DMS79 treated with DMSO at 0.1 percent for 48 hours (cell line): ENCODE measurements at places on chromosomes 2 and 18.

DNA sequence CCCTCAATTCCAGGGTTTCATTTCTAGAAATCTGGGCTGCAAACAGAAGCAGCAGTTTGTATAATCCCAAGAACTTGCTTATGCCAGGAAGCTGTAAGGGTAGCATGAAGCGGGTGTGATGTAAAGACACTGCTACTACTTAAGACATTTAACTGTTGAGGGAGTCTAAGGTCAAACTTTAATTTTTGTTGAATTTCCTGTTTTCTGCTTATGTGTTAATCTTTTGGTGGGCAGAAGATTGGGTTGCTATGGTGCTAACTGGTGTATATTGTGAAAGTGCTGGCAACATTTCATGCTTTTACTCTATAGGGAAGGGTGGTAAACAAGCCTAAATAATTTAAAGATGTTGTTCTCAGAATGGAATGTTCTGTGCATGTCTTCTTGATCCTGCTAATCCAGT is 2.7 kb downstream of the NCOA1 start:
- DNase-seq, result no peak

DNA sequence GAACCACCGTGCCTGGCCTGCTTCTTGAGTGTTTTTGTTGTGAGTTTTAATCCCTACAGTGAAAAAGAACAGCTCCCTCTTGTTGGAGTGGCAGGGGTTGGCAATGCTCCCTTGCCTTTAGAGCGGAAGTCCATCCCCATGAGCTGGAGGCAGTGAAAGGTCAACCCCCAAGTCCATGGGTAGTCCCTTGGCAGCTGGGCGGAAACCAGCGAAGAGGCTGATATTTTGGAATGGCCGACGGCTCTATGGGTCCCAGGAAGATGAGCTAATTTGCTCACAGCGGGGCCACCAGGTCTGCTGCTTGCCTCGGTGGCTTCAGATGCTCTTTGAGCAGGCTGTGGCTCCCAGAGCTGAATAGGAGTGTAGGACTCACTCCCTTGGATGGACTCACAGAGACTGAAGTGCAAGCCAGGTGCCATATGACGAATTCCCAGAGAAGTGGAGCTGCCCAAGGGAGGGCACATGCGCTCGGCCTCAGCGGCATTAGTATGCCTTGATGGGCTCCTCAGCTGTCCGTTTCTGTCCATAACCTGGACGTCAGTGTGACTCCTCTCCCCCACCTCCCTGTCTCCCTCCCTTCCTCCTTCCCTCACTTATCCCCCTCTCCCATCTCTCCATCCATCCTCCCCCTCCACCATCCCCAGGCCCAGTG is 25.4 kb upstream of the RHOB start:
- no peak for DNase-seq

- no peak for DNase-seq
These were observed 882.4 kb upstream of the FAM98A start for GRCh38 chr2:34481542-34481941.

DNA sequence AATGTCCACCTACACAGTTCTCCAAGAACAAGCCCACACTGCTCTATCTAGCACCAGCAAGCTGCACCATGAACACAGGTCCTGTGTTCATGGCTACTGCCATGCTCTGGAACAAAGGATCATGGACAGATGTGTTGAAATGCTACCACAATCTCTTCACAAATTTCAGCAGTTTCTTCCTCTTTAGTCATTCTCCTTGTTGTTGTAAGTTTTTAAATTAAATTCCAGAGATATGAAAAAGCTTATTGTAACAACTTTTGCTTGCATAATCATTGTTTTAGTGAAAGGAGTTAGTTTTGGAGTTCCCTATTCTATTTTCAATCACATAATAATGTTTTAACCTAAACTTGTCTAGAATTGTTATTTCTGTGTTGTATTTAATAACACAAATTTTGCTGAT is 17.2 kb upstream of the NAPG start:
- DNase-seq, result no peak

DNA sequence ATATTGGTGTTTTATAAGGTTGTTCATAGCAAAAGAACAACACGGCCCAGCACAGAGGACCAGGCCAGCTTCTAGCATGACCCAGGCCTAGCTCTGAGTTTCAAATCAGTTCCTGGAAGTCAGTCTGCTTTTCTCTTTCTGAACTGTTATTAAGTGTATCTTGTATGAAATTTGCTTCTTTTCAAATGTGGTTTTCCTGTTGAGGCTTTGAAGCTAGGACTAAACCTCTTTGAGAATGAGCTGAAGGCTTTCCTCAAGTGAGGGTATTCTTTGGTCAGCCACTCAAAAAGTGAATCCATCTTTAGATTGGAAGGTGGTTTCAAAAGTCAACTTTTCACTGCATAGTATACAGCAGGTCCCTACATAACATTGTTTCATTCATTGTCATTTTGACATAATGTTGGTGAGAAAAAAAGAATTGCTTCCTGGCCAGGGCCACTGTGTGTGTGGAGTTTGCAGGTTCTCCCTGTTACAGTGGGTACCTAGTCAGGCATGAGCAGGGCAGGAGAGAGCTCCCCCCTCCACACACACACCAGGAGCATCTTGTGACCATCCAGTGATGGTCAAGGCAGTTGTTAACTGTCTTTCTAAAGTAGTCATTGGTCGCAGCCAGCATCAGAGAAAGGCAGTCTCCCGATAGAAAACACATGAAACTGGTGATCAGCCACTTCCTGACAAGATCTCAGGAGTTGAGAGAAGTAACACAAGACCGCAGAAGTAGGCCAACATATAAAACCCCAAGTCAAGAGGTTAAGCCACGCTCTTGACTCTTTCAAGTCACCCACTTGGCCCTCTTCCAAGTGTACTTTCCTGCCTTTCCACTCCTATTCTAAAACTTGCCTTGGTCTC is 6.7 kb upstream of the ACAA2 start:
- DNase-seq, result peak; percentile 94

GRCh38 chr2:152376385-152376784 is 41.4 kb downstream of the FMNL2 start:
- no peak for DNase-seq

- peak; percentile 67 for DNase-seq
These were observed 158.8 kb upstream of the ZEB2 start for GRCh38 chr2:144678736-144679135.

DNA sequence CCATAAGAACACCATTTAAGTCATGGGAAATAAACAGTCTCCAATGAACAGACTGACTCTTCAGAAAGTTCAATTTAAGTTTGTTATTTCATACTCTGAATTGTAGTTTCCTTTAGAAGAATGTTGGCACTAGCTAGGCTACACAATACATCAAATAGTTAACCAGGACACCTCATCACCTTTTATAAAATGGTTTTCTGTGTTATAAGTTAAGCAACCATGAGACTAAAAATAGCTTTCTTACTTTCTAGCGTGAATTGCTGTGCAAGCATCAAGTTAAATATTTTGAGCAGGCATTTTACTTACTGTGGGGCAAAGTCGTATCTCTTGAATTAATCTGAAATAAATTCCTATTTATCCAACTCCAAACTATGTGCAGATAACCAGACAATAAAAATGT is 1092.6 kb upstream of the SLC39A10 start:
- no peak for DNase-seq

GRCh38 chr18:63508596-63508995 is 31.8 kb downstream of the SERPINB5 start:
- no peak for DNase-seq

DNA sequence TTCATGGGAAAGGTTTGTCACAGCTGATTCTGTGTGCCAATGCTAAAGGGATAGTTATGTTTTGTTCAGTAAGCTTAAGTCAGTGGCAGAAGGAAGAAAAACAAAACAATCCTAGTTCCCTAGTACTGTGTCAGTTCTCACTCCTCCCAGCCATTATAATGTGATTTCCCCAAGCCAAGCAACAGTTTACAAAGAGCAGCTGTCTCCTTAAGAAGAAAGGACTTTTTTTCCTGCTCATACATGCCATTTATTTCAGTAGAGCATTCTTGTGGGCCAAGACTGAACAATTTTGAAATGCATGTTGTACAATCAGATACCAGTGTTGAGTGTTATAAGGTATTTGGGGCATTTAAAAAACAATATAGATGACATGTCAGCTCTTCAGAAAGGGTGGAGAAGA is 52.1 kb downstream of the NEMP2 start:
- DNase-seq, result no peak

GRCh38 chr2:112772322-112772721 is 7.9 kb upstream of the CKAP2L start:
- no peak for DNase-seq

DNA sequence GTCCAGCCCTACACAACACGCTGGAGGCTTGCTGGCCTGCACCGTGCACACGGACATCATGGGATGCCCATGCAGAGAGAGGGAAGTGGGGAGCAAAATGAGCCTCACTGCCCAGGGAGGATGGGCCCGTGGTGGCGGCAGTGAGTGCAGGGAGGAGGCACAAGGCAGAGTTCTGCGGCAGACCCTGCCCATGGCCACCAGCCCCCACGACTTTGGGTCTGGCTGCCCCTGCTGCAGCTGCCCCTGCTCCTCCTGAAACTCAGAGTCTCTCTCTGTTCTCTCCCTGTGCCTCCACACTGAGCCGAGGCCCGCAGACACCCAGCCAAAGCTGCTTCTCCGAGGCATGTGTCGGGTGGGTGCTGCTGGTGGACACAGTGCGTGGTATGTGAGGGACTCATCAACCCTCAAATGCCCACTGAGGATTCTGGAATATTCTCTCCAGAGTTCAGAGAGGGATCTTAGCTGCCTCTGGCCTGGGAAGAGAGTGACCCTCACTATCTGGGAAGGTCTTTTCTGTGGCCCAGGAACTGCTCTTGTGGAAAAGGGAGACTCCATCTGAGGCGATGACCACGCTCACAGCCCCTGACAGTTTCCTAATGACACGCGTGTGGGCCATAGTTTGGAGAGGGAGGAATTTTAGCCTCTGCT is 45.1 kb upstream of the HPCAL1 start:
- DNase-seq, result no peak

DNA sequence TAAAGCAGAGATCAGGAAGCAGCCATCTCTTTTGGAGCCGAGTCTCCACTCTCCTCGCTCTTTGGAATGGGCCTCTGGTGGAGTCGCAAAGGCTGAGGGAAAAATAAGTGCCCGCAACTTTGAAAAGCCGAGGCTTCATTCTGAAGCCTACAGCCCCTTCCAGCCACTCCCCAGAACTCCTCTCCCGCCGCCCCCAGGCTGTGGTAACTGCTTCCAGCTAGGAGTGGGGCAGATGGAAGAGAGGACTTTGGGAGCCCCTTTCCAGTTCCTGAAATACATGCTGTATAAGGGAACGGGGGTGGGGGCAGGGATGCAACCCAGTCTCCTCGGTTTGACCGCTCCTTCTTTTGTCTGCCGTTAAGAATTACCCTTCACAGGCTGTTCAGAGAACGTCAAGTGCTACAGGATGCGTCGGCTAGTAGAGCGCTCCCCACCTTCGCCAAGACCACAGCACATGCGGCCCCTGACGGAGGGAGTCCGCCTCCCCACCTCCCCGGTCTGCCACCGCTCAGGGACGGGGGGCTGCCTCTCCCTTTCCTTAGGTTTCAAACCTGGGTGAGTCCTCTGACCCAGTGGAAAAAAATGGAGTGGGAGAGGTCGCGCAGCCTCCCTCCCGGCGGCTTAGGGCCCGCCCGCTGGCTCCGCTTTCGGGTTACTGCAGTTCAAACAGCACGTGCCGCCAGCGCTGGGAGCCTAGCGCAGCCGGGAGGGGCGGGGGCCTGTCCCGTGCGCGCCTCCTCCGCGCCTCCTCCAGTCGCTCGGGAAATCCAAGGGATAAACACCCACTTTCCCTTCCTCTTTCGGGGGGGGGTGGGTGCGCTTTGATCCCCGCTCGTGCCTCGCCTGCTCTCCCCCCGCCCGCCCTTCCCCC is 4.9 kb downstream of the CYP26B1 start:
- peak; percentile 34 for DNase-seq

DNA sequence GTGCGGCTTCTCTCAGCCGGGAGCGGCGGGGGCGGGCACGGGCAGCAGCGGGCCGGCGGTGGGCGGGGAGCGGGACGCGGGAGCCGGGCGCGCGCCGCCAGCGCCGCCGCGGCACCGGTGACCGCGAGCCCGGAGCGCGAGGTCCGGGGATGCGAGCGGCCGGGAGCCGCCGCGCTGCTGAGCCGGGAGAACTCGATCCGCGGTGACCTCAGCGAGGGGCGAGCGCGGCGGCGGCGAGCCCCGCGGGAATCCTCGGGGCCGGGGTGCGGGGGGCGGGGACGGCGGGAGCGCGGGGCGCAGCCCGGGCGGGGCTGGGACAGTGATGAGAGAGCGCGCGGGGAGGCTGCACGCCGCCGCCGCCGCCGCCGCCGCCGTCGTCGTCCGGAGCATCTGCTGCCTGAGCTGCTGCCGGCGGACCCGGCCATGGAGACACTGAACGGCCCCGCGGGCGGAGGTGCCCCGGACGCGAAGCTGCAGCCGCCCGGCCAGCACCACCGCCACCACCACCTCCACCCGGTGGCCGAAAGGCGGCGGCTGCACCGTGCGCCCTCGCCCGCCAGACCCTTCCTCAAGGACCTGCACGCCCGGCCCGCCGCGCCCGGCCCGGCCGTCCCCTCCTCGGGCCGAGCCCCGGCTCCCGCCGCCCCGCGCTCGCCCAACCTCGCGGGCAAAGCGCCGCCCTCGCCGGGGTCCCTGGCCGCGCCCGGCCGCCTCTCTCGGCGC is at the start of gene MTCL1:
TSS of gene MTCL1 (plus strand) at position 319 of the 723 bp plus-strand sequence. CDS start at position 424, 105 bp downstream.
- no peak for DNase-seq

DNA sequence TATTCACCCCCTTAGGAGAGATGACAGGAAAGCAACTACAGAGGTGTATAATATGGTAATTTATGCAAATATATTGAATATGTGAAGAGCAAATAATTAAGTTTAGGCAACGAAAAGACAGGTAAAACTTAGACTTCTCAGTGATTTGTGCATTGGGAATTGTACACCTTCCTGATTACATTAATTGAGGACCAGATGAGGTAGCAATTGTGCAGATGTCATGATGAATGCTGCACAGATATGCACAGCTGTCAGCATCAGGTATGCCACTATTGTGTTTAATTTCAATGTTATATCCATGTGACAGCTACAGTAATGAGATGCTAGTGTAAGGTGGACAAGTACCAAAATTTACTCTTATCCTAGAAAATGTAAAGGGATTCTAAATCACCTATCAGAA is 267.2 kb upstream of the FSIP2 start:
- DNase-seq, result no peak

- no peak for DNase-seq
These were observed 60.1 kb downstream of the SPIRE1 start for GRCh38 chr18:12597760-12598159.

- no peak for DNase-seq
These were observed 394.9 kb upstream of the TRIB2 start for GRCh38 chr2:12321886-12322285.

DNA sequence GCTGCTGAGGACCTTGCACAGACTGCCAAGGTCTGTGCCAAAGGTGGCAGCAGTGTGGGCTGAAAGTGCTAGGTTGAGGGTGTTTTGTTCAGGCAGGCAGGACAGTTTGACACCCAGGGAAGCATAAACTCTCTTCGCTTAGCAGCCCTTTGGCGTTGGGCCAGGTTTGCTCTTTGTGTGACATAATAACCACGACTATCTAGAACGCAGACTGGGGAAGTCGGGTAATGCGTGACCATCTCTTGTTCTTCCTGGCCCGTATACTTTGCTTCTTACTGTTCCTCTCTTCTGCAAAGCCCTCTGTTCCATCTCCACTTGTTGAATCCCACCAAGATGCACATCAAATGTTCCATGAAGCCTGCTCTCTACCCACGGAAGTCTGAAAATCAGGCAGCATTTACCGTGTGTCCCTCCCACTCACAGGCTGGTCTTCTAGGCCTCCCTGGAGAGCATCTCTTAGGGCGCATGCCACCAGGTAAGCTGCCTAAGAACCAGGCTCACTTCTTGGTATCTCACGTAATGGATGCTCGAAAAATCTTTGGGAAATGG is 96.7 kb upstream of the LMAN1 start:
- DNase-seq, result peak; percentile 5
